NCI-H1092 (cell line): ENCODE measurements at places on chromosomes 2 and 18.
A peak's percentile ranks its signal among the peaks of the same experiment; 100 is the strongest.

DNA sequence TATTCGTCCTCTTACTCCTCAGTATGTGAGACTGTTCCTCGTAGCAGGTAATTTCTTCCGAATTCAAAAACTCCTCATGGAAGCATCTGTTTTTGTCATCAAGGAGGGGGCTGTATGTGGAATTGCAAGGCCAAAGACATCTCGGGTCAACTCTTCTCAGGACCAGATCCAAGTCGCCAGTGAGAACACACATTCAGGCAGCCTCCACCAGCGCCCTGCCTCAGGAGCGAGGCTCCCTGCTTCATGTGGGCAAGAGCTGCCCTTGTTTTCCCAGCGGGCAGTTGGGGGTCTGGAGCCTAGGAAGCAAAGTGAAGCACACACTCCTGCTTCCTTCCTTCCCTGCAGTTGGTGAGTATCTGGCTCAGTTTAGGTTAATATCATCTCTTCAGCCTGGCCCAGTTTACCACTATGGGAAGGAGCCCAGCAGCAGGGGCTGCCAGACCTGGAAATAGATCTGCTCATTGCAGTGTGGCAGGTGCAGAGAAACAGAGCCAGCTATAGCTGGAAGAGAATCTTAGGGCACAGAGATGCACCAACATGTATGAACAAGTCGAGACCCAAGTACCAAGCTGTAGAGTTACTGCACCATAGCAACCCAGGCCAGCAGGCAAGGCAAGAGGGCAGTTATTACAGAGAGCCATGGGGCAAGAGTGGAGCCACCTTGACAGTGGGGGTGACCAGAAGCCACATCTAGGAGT lies 25.3 kb downstream of the TMEM127 start:
- no peak for DNase-seq

GRCh38 chr2:159774370-159774990 lies 23.5 kb downstream of the CD302 start:
- no peak for DNase-seq

- DNase-seq = no peak
Measured at GRCh38 chr2:207516206-207516605, 13.6 kb upstream of the CREB1 start.

GRCh38 chr2:232444409-232445148 lies 11.4 kb upstream of the ALPI start:
- DNase-seq = no peak

DNA sequence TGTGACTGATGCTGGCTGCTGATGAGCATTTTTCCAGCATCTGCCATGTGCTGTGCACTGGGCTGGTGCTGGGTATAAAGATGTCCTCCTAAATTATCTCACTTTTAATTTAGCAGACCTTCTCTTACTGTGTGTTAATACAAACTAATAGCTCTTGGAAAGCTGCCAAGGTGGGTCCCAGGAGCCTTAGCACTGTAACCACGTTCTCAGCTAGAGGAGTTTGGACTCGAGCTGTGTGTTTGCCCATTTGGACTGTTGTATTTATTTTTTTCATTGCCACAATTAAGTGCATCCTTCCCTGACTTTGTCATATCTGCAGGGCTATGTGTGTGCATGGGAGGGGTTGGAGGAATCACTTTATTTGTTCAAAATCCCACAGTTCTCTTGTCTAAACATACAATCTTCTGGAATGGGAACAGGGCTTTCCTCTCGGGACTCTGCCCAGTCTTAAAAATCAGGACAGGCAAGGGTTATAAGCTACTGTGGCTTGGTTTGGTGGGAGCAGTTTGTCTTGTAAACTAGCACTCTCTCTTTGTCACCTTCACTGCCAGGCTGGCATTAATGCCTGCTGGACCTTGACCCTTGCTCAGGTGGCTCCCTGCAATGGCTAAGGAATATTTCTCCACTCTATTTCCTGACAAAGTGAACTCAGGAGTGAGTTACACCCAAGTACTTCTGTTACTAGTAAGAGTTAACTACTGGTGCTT lies 129.7 kb upstream of the MGAT5 start:
- peak; percentile 43 for DNase-seq

DNA sequence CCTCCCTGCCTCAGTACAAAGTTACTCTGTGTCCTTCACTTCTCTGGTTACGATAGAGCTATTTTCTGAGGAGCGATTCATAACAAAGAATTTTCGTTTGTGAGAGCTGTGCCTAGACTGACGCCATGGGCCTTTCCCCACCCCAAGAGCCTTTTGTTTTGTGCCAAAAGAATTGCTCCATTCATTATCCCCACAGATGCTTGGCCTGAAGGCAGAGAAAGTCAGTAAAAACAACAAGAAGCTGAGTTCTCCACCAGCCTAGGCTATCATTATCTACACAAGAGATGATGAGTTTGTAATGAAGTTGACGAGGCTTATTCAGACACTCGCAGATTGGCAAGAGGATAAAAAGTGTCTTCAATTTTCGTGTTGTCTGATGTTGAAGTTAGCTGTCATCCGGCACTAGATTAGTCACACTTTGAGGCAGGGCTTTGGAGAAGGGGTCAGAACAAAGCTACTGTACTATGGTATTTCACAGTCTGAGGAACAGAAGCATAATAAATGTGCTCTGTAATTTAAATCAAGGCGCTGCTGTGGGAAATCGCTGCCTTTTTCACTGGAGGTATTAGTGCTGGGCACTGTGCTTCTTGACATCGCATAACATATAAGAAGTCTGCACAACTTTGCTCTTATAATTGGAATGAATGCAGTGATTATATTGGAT lies 278.4 kb upstream of the FIGN start:
- no peak for DNase-seq

DNA sequence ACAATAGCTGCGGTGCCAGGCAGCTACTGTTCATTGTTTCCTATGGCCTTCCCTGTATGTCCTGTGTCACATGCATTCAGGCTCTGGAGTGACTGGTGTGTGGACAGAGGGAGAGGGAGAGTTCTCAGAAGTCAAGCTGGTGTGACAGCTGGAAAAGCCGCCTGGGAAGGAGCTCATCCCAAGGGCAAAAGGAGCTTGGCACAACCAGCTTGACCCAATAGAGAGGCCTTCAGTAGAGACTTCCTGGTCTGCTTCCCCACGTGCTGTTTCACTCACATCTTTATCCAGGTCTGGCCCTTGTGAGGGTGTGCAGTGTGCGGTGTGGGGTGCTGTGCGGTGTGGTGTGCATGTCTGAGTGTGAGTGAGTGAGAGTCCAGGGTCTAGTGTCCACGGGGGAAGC lies 11.1 kb upstream of the NT5DC4 start:
- no peak for DNase-seq

DNA sequence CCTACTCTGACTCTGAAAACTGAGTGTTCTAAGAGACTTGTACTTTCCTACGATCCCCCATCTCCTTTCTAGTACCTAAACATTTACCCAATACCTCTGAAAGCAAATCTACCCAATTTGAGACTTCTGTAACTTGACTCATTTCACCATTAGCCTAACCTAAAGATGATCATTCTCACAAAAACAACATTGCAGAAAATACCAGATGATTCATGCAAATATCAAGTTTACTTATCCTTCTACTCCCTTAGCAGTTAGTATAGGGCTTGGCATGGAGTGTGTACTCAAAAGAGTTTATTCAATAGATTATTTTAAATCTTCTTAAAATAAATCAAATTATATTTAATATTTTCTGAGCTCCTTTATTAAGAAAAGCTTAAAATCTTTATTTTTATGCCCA lies 89.6 kb downstream of the NR4A2 start:
- DNase-seq = no peak

DNA sequence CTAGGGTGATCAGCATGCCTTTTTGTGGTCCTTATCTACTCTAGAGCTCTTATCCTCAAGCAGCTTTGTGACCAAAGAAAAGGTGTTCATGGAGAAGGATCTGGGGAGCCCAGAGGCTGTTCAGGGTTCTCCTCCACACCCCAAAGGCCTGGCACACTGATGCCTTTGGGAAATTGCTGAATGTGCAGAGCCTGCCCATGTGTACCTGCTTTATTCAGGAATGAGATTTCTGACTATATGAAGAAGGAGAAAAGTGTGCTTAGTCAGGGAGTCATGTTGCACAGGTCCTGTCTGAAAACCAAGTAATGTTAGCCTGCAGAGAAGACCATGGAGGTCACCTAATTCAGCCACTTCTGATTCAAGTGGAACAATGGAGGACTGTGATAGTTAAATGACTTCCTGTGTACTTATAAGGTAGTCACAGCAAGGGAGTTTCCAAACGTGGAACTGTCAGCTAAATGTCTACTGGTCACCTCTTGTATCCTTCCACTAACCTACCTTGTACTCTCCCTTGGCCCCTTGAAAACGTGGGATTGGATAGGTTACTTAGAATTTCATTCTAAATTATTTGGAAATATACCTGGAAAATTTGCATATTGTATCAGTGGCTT lies 81.3 kb downstream of the LIMS1 start:
- no peak for DNase-seq

DNA sequence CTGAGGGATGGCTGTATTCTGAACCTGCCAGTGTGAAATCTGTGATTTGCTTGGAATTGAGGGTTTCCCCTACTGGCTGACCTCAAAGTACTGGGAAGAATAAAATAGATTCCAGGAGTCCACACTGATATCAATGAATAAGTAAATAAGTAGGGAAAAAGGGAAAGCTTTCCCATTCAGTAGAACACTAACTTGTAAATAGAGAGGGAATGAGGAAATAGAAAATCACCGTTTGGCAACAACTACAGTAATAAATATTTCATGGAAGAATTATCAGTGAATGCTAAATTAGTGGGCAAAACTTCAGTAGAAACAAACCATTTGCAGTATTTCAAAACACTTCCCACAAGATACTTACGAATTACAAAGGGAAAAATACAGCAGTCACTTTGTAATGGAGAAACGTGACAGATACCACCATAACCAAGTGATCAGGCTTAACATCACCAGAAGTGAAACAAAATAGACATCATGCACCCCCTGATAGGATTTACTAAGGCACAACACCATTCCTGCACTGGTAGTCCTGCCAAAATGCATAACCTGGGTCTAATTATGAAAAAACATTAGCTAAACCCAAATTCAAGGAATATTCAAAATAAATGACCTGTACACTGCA lies 88.5 kb downstream of the ICA1L start:
- no peak for DNase-seq

DNA sequence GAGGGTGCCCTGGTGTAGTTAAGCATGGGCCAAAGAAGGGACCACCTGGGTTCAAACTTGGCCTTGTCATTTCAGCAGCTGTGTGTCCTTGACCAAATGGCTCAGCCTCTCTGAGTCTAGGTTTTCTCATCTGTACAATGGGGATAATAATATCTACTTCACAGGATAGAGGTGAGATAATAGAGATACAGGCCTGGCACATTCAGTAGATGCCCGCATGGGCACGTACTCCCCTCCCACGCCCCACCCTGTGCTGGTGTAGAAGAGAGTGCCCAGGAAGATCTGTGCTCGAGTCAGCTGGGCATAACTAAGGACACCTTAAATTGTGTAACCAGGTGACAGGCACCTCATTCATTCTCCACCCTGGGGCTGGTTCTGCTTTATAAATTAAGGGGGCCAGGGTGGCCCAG lies 8.4 kb upstream of the TMEM185B start:
- DNase-seq = no peak

- DNase-seq = no peak
Measured at GRCh38 chr2:176891857-176892256, 320.7 kb upstream of the HNRNPA3 start.

DNA sequence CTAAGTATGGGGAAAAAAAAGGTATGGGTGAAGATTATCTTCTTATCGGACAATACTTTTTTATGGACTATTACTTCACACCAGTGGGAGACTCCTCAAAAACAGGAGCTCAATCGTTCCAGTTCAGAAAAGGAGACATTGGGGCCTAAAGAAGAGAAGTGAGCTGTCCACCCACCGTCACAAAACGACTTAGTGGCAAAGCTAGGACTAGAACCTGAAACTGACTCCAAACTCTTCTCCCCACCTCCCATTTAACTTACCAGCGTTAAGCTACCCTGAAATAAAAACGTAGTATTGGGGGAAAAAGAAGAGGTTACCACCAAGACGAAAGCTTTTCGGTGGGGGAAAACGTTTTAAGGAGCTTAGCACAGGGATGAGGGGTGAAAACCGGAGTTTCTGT lies 503 bp downstream of the GTF3C3 start:
- DNase-seq = no peak

GRCh38 chr2:217231724-217232123 lies 371.9 kb upstream of the TNP1 start:
- DNase-seq = no peak

DNA sequence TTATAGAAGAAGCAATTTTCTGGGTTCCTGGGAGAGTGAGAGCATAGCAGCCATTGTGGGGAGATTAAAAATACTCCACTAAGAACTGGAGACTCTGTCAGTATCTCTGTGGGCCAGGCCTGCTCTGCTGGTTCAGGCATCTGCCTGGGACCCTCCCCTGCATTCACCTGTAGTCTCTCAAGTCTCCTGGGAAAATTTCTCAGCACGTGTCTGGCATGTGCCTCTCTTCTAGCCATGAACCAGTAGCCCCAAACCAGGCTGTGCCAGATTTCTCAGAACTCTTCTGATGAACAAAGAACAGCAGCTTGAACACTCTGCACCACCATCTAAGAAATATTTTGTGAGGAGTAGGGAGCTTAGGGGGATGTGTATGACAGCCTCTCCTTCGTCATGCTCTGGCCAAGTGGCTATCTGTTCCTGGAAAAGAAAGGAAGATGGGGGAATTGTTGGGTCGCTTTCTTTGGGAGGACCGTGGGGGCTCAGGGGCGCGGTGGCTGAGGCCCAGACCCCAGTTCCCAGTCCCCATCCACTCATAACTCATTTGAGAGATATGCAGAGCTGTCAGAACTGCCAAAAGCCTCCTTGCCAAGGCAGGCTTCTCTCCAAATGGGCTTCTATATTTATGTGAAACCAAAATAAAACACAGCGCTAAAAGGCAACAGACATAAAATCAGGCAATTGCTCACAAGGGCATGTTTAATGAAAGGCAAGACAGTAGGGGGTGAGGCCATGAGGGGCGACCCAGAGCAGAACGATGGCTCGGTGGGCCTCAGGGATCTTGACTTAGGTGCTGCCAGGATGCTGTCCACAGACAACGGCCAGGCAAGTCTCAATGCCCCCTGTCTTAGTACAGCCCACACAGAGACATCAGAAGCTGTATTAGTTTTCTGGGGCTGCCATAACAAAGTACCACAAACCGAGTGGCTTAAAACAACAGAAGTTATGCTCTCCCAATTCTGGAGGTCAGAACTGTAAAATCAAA lies 114.7 kb upstream of the TNP1 start:
- DNase-seq = no peak

GRCh38 chr2:183112577-183112976 lies 11.7 kb upstream of the NUP35 start:
- no peak for DNase-seq

- no peak for DNase-seq
Measured at GRCh38 chr2:49687918-49688317, 533.6 kb upstream of the FSHR start.

- no peak for DNase-seq
Measured at GRCh38 chr2:15735484-15736326, 144.0 kb downstream of the DDX1 start.
